NCI-H2029 (cell line): ENCODE measurements at places on chromosomes 11 and 22.

DNA sequence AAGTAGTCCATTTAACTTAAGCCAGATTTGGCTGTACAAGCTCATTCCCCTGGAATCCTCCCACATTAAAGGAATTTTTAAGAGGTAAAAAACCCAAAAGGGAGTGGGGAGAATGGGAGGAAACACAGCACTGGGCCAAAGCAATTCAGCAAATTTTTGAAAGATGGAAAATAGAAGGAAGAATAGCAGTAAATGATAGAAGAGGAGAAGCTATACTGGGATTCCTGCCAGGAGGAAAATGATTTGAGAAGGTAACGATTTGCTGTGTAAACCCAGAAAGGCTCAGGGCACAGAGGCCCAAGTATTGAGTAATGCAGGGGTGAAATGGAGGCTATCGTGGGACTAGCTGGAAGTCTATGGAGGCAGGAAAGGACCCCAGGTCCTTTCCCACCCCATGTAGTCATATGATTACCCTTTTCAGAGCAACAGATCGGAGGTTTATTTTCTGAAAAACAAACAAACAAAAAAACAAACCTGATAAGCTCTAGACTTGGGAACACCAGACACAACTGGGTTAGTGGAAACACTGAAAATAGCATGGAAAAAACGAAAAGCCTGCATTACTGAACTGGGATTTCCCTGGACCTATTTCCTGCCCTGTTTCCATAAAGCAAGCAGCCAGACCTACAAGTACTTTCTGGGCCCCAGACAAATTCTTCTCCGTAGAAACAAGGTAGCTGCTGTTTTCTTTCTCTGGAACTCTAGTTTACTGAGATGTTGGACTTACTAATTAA is 140.0 kb downstream of the SWAP70 start:
- DNase-seq: no peak

DNA sequence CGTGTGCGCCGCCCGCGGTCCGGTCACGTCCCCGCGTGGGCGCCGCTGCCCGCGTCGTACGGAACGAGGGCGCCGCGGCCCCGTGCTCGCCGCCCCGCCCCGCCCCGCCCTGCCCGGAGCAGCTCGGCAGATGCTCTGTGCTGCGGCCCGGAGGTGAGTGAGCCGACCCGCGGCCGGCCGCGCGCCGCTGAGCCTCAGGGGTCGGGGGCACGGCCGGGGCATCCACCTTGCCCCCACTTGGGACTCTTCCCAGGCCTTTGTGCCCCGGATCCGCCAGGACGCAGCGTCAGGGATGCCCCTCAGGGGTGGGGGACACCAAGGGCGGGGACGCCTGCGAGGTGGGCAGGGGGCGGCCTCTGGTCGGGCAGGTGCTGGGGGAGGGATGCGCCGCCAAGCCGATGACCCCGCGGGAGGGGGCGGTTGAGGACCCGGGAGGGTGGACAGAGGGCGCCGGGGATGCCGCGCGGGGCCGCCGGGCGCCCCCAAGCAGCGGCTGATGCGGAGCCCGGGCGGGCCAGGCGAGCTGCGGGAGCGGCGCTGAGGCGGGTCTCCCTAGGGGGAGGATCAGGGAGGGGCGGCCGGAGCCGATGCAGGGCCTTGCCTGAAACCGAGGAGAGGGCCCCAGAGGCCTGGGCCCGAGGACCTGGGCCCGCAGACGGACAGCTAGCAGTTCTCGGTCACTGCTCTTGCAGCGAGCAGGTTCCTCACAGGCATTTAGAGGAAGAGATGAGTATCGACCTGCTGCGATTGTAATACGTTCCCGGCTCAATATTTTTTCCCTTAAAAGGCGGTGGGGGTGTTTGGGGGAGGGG is at the start of gene GNAZ:
Gene GNAZ, plus strand, starts transcription at position 102 of the 812 bp plus-strand sequence. CDS start 25,177 bp downstream, outside the sequence.
- no peak for DNase-seq

GRCh38 chr11:124900464-124900863 is 2.8 kb upstream of the ROBO4 start:
- DNase-seq: no peak

- no peak for DNase-seq
These were observed 33.1 kb upstream of the ETS1 start for GRCh38 chr11:128620309-128621100.

GRCh38 chr11:46429717-46430116 is 38.1 kb upstream of the CHRM4 start:
- no peak for DNase-seq

DNA sequence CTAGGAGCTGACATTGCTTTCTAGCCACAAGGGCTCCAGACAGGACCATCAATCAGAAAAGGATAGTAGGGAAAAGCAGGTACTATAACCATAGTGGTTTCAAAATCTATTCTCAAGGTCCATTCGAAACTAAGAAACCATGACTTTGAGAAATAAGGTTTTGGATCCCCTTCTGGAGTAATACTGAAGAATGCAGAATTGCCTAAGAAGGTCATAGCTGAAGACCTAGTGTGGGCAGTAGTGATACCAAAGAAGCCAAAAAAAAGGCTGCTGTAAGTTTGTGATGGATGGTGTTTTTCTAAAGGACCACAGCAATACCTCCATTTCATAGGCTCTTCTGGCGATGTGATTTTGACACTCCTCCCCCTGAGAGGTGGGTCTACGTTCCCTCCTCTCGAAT is 163.1 kb downstream of the MAML2 start:
- DNase-seq: no peak

GRCh38 chr22:39117585-39118191 is 20.6 kb downstream of the APOBEC3H start:
- no peak for DNase-seq

- no peak for DNase-seq
These were observed 780 bp upstream of the ALDH3B2 start for GRCh38 chr11:67675058-67675747.

DNA sequence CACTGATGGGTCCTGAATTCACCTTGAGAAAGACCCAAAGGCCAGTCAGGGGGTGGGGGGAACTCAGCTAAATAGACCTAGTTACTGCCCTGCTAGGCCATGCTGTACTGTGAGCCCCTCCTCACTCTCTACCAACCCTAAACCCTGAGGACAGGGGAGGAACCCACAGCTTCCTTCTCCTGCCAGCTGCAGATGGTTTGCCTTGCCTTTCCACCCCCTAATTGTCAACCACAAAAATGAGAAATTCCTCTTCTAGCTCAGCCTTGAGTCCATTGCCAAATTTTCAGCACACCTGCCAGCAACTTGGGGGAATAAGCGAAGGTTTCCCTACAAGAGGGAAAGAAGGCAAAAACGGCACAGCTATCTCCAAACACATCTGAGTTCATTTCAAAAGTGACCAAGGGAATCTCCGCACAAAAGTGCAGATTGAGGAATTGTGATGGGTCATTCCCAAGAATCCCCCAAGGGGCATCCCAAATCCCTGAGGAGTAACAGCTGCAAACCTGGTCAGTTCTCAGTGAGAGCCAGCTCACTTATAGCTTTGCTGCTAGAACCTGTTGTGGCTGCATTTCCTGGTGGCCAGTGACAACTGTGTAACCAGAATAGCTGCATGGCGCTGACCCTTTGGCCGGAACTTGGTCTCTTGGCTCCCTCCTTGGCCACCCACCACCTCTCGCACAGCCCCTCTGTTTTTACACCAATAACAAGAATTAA is 2.4 kb upstream of the TTC36 start:
- DNase-seq: no peak

- DNase-seq: no peak
These were observed 12.1 kb downstream of the CCDC87 start for GRCh38 chr11:66580803-66581202.
